ENCODE measurements at places on chromosomes 11 and 22.

DNA sequence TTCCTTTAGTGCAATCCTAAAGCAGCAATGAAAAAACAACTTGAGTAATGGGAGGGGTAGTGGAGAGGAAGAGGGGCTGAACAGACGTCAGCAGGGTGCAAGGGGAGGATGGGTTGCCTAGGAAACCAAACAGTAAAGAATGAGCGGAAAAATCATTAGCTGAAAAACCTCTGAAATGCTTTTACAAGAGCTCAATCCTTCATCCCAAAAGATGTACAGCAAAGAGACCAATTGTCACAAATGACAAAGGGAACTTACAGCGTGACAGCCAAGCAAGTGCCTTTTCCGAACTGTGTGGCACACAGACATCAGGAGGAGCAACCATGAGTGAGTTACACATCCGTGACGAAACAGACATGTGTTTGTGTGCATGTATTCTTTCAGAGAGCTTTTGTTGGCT lies 104.6 kb downstream of the SIK3 start:
- DNase-seq, result peak; percentile 63

GRCh38 chr11:127255209-127255608 lies 254.6 kb upstream of the KIRREL3 start:
- no peak for DNase-seq

- DNase-seq, result peak; percentile 44
Observed at GRCh38 chr22:39349967-39350726, at the start of gene SYNGR1. TSS of gene SYNGR1 (plus strand) at chr22:39349991. CDS start at chr22:39350011, 20 bp downstream.

DNA sequence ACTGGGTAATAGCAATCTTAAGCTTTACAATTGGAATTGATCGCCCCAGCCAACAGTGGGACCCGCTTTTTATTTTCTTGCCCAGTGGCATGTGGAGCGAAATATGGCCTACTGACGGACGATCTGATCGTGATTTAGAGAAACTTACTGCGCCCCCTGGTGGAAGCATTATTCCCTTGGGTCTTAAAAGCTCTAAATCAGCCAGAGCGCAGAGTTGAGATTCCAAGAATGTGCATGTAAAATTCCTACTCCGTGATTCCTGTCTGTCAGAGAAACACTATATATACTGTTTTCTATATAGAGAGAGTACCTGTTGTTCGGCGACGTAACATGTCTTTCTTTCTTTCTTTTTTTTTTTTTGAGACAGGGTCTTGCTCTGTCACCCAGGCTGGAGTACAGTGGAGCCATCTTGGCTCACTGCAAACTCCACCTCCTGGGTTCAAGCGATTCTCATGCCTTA lies 3.7 kb upstream of the DPF2 start:
- peak; percentile 100 for DNase-seq

DNA sequence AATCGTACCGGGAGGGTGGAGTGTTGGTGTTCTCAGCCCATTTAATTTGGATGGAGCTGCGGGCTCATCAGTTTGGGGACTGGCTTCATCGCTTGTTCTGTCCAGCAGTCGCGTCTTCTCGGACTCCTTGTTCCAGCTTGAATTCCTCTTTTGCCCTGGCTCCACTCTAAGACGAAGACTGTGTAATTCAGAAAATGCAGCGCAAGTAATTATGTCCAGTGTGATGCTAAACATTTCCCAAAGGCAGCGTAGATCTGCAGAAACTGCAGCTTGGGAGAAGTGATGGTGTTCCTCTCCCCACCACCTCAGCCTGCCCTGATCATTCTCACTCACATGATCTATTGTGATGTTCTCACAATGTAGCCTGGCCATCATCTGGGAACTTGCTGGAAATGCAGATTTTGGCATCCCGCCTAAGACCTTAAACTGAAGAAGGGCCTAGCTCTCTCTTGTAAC lies 666 bp downstream of the SLC25A18 start:
- DNase-seq, result no peak

- no peak for DNase-seq
Observed at GRCh38 chr11:23278121-23278520, 417.8 kb upstream of the CCDC179 start.

- peak; percentile 96 for DNase-seq
Observed at GRCh38 chr11:65637794-65638419, at the start of gene SIPA1. TSS of gene SIPA1 (plus strand) at chr11:65638101. CDS start at chr11:65640922, 2,821 bp downstream.

DNA sequence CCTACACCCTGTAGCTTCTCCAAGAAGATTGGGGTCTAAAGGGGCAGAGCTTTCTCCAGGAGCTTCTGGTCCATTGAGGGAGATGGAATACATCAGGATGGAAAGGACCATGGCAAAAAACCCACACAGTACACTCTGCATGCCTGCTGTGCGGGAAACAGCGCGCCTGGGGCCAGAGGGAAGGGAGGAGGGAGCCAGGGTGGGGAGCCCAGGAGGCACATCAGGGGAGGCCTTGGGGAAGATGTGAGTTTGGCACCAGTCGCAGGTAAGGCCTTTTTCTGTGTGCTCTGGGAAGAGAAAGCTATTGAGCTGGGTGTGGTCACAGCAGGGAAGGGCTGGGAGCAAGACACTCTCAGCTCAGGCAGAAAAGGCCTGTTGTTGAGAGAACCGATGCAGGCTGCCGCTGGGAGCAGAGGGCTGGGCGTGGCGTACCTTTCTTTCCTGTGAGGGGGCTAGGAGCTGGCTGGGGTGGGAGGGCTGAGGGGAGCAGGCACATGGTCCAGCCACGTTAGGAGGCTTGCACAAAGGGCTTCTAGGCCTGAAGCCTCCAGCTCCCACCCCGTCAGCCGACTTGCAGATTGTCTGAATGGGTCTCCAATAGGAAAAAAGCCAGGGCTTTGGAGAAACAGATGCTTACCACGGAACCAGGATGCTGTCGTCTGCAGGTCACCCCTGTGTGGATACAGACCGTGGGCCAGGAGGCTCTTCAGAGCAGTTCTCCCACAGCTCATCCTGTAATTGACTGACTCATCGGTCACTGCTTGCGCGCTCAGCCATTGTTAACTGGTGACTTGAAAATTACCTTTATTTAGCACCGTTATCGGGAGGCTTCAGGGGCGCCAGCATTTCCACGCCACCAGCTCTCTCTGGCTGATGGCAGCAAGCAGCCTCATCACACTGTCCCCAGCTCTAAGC lies 237.3 kb downstream of the ST3GAL4 start:
- peak; percentile 46 for DNase-seq

DNA sequence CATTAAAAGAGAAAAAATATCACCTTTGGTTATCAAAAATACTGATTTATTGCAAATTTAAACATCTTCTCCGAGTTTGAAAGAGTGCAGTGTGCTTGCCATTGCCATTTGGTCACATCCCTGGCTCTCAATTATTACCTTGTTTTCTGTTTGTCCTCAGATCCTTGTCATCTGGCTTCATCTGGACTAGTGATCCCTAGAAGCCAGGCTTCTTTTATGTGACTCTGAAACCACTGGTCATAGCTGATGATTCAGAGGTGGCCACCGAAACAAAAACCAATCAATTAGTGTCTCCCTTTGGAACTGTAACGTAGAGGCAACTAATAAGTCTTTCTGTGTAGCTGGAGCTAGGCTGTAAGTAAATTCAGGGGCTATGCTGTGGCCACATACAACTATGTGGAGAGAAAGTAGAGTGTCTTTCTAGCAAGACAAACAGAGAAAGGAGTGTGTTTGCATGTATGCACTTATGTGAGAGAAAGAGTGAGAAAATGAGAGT lies 237.9 kb downstream of the LUZP2 start:
- no peak for DNase-seq

- peak; percentile 91 for DNase-seq
Observed at GRCh38 chr11:128848815-128849455, 18.2 kb downstream of the KCNJ1 start.

DNA sequence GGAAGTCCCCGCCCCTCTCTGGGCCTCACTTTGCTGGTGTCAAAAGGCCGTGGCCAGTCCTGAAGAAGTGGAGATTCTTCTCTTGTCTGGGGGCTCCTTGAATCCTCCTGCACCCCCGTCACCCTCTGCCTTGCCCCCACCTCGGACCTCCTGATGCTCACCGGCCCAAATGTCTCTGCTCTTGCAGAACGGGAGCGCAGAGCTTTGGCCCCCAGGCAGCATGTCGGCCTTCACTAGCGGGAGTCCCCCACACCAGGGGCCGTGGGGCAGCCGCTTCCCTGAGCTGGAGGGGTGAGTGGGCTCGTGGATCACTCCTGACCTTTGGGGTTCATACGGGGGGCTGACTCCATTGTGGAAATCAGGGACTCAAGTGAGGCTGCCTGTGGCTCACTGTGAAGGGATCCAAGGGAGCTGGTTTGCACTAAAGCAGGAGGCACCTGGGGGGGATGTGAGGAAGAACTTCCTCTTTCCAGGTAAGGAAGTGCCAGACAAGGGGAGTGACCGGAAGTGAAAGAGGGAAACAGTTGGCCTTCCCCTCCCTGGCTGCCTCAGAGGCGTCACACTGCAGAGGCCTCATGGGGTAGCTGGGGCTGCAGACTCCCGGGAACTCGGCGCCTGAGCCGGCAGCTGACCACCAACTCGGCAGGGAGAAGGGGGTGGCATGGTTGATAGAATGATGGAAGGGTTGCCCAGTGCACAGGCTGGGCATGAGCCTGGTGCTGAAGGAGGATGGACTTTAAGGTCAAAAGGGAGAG lies 23.1 kb downstream of the CSF2RB start:
- no peak for DNase-seq

GRCh38 chr11:74989260-74989638 lies 516 bp downstream of the NEU3 start:
- DNase-seq, result peak; percentile 4

DNA sequence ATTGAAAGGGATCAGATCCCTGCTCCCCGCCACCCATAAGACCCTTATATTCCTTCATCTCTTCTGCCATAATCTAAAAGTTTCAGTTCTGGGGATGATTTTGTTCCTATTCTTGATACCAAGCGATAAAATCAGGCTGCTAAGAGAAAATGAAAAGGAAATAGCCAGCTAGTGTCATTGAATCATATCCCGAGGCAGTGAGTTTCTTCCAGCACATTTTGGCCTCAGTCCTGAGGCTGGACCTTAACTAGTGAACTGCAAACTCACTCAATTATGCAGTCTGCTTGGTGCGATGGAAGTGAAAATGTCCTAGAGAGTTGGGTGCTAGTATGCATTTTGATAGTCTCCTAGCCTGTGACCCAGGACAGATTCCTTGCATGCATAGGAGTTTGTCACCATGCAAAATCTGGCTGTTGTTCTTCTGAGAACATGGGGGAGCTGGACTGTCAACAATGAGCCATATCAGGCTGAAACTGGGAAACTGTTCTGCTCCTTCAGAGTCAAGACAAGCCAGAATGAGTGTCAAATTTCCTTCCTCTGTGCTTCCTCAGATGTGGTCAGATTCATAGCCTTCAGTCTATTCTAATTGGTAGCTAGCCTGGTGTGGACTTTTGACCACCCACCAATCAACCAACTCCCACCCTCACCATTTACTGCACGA lies 102.9 kb downstream of the CCDC81 start:
- DNase-seq, result no peak

DNA sequence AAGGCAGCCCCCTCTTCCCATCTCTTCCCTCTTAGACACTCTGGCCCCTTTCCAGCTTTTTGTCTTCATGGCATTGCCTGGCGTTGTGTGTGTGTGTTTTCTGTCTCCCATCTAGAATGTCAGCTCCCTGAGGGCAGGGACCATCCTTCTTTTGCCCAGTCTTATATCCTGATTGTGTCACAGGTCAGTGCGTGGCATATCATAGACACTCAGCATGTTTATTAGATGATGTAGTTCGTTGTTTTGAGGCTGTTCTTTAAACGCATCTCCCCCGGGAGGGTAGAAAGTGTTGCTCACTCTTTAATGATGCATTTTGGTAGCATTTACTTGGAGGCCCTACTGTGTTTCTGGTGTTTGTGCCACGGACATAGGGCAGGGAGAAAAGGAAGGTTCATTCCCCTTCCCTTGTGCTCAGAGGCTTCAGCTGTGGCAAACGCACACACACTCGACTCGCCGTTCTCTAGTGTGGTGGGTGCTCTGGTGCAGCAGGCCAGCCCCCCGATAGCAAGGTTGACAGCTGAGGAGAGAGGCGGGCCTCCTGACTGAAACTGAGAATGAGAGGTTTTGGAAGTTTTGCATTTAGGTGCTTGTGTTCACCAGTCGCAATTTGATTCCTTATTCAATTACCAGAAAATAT lies 60.2 kb downstream of the TNRC6B start:
- DNase-seq, result no peak

- peak; percentile 80 for DNase-seq
Observed at GRCh38 chr22:34111210-34111824, 191.0 kb upstream of the LARGE1 start.

DNA sequence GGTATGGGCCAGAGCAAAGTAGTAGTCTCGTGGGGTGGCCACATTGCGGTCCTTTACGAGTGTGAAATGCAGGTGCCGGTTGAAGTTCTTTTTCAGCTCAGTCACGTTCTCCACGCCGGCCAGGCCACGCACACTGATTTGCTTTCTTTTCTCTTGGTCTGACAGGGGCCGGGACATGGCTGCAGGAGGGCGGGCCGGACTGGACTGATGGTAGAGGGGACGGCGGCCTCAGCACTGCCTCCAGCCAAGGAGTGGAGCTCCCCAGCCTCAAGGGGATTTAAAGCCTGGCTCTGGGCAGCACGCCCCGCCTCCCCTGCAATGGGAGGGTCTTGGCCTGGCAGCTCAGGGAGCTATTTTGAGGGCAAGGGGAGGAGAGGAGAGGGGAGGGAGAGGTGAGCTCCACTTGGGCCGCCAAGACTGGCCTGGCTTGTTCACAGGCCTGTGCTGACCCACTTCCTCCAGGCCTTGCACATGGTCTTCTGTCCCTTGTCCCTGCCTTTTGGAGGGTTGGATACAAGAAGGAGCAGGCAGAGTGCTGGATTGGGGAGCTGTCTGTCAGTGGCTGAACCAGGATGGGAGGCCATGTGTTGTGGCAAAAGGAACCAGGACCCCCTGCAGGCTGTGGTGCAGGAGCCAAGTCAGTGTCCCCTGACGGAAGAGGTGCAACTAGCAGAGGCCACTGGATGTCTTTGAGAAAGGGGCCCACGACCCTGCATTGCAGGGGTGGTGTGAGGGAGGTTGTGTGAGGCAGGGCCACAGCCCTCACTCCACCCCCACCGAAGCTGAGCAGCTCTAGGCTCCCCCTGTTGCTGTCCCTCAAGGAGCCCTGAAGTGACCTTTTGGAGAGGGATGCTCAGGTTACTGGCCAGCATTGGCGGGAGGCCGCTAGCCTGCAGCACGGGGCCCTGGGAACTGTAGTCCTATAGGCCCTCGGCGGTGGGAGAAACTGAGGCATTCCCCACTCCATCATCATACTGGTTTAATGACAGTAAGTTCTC lies at the start of gene PYGM:
PYGM (minus strand) TSS at position 253 of the 998 bp plus-strand sequence; CDS start at position 177, 76 bp downstream.
- DNase-seq, result peak; percentile 86

DNA sequence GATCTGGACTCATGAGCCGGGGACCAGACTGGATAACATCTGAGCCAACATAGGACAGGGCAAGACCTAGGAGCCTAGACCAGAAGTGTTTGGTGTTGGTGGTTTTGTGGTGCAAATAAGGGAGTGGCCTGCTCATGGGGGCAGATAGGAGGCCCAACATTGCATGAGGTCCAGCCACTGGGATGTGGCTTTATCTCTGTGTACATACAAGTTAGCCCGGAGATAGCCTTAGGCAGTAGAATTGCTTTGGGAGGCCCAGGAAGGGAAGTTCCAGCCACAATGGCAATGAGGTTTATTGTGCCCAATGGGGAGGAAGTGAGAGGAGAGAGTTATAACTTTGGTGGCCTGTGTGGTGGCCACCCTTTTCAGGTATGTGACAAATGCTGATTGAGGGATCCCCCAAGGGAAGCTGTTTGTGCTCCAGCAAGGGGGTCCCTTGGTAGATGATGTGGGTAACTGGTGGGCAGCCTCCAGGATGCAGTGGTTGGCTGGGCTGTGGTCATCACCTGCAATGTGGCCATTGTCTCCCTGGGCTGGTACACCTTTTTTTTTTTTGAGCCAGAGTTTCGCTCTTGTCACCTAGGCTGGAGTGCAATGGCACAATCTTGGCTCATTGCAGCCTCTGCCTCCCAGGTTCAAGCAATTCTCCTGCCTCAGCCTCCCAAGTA lies 6.4 kb downstream of the LMO2 start:
- DNase-seq, result no peak

- DNase-seq, result no peak
Observed at GRCh38 chr11:108817976-108818375, 153.1 kb downstream of the DDX10 start.

GRCh38 chr22:46079093-46079860 lies 71.0 kb upstream of the PPARA start:
- no peak for DNase-seq
